Esophagus squamous epithelium (tissue), 5 donors: ENCODE measurements at places on chromosomes 2 and 18. TPM values are rescaled to one million over a fixed set of nuclear protein-coding genes. Genes with fewer than 3 reads are reported as not detected.

DUSP28 gene
- 10.5 TPM for total RNA-seq

RAD51AP2 gene
- 0.53 TPM for total RNA-seq

ASB18 gene
- total RNA-seq, result not detected

GYPC gene
- 20.4 TPM for total RNA-seq

SLC5A7 gene
- total RNA-seq, result not detected

NABP1 gene
- total RNA-seq, result 13.8 TPM

PTPRN gene
- not detected for total RNA-seq

CYRIA gene
- total RNA-seq, result 5.1 TPM

CCDC141 gene
- 0.34 TPM for total RNA-seq

EPB41L3 gene
- total RNA-seq, result 28.8 TPM

PLGLB2 gene
- total RNA-seq, result 0.35 TPM

SPATA3 gene
- total RNA-seq, result not detected

SLC4A5 gene
- 1.7 TPM for total RNA-seq

KATNAL2 gene
- 0.70 TPM for total RNA-seq

DSG1 gene
- 10.5 TPM for total RNA-seq

LAMA1 gene
- total RNA-seq, result 1.3 TPM

FAP gene
- total RNA-seq, result 3.0 TPM
